ENCODE measurements at places on chromosomes 4 and X. TPM values are rescaled to one million over a fixed set of nuclear protein-coding genes. Genes with fewer than 3 reads are reported as not detected.

IL2 gene
- not detected for total RNA-seq

IL2RG gene
- not detected for total RNA-seq

CFAP299 gene
- not detected for total RNA-seq

CCDC120 gene
- 3.4 TPM for total RNA-seq
